ENCODE measurements at places on chromosomes 5 and 9. TPM values are rescaled to one million over a fixed set of nuclear protein-coding genes. Genes with fewer than 3 reads are reported as not detected.

- H3K4me1 ChIP-seq: no peaks in the 10 kb centered on the region
- H3K36me3 ChIP-seq: no peaks in the 10 kb centered on the region
- H3K27ac ChIP-seq: no peak overlapping the region
- no peak for DNase-seq
- no peaks in the 10 kb centered on the region for H3K27me3 ChIP-seq
Observed at GRCh38 chr9:85045271-85045670, 375.7 kb downstream of the NTRK2 start.

GRCh38 chr5:156149213-156149612 is 177.8 kb upstream of the SGCD start:
- DNase-seq: no peak
- no peaks in the 10 kb centered on the region for H3K36me3 ChIP-seq
- H3K27ac ChIP-seq: no peak overlapping the region
- no peaks in the 10 kb centered on the region for H3K27me3 ChIP-seq
- H3K4me1 ChIP-seq: no peaks in the 10 kb centered on the region
- H3K4me3 ChIP-seq: no peak overlapping the region

DNA sequence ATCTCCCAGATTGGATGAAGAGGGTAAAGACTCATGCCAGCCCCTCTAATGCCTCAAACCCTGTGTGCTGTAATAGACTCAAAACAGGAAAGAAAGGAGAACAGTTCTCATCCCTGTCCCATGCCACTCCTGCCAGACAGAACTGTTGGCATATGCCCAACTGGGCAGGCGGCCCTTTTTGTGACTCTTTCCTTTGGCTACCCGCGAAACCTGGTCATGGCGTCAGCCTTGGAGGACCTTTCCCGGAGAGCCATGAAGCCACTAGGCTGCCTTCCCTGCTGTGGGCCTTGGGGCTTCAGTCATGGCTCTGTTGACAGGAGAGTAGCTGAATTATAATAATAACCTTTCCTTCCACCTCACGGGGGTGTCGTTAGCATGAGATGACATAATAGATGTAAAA is 75.9 kb upstream of the SEMA6A start:
- peaks cover 4% of the 10 kb centered on the region for H3K27me3 ChIP-seq
- peaks cover 24% of the 10 kb centered on the region for H3K4me1 ChIP-seq
- no peak overlapping the region for H3K27ac ChIP-seq

GRCh38 chr9:121811751-121812150 is 160.3 kb downstream of the DAB2IP start:
- H3K4me1 ChIP-seq: peaks cover 20% of the 10 kb centered on the region
- no peak for DNase-seq

DNA sequence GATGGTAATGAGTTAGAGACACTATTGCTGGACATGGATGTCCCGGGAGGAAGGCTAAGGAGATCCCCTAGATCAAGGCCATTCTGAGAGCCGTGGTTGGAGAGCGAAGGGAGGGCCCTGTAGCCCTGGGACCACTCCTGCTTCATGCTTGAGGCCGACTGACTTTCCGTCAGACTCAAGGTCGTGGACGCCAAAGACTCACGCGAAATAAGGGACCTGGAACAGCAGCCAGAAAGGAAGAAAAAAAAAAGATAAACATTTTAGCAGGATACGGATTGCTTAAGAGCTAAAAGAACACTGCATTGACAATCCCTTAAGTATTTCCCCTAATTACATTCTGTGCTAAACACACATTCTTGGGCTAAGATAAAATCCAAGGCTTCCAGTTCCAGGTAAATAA is 181.2 kb downstream of the GLIS3 start:
- H3K27ac ChIP-seq: no peak overlapping the region
- no peaks in the 10 kb centered on the region for H3K27me3 ChIP-seq
- peaks cover 5% of the 10 kb centered on the region for H3K4me1 ChIP-seq
- DNase-seq: no peak

The PTPDC1 gene
- total RNA-seq: 6.1 TPM

GRCh38 chr9:92607088-92607487 is 62.8 kb downstream of the IPPK start:
- no peak for DNase-seq
- peaks cover 14% of the 10 kb centered on the region for H3K36me3 ChIP-seq
- H3K4me1 ChIP-seq: peaks cover 19% of the 10 kb centered on the region
- no peak overlapping the region for H3K27ac ChIP-seq
- H3K27me3 ChIP-seq: no peaks in the 10 kb centered on the region

- H3K4me3 ChIP-seq: no peak overlapping the region
- H3K36me3 ChIP-seq: no peaks in the 10 kb centered on the region
- H3K27ac ChIP-seq: no peak overlapping the region
- no peak for DNase-seq
- H3K27me3 ChIP-seq: peaks cover 11% of the 10 kb centered on the region
- H3K4me1 ChIP-seq: peaks cover 13% of the 10 kb centered on the region
Observed at GRCh38 chr5:142735323-142736246, 34.6 kb upstream of the ARHGAP26 start.

DNA sequence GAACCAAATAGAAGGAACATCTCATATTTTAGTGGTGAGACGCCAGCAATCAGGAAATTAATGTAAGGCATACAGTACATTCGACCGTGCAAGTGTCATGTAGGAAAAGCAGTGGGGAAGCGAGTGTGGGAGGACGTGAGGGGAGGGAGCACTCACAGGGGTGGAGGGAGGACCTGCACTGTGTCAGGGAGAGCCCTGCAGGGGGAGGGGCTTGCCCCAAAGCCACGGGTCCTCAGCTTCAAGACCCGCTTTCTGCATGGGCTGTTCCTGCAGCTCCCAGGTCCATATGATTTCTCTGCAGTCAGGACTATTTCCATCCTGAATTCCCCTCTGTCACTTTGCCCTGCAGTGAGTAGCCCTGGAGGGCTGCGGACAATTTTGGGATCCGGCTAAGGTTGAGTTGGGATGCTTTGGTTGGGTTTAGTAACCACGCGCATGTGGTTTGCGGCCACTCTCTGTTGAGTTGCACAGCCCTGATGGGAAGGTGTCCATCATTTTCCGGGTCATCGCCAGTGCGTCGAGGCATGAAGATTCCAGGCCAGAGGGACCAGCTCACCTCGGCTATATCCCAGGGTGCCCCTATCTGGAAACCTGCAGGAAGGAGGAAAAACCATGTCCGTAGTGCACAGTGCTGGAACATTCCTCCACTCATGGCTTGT is 61.9 kb downstream of the IRX1 start:
- H3K4me3 ChIP-seq: no peak overlapping the region
- peaks cover 28% of the 10 kb centered on the region for H3K27me3 ChIP-seq
- no peaks in the 10 kb centered on the region for H3K4me1 ChIP-seq
- H3K36me3 ChIP-seq: no peaks in the 10 kb centered on the region
- no peak for DNase-seq

DNA sequence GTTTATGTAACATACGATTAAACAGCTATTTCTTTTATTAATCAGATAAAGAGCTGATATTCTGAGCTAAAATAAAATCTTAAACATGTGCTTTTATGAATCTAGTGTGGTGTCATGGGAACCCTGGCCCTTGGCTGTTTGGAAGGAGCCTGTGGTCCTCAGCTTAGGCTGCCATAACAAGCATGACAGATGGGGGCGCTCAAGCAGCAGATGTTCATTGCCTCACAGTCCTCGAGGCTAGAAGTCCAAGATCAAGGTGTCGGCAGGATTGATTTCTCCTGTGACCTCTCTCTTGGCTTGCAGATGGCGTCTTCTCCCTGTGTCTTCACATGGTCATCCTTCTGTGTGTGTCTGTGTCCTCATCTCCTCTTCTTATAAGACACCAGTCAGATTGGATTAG is 448.2 kb downstream of the GADD45G start:
- no peak overlapping the region for H3K4me3 ChIP-seq
- H3K36me3 ChIP-seq: no peaks in the 10 kb centered on the region
- H3K27me3 ChIP-seq: peaks cover 4% of the 10 kb centered on the region
- DNase-seq: no peak
- H3K4me1 ChIP-seq: no peaks in the 10 kb centered on the region

DNA sequence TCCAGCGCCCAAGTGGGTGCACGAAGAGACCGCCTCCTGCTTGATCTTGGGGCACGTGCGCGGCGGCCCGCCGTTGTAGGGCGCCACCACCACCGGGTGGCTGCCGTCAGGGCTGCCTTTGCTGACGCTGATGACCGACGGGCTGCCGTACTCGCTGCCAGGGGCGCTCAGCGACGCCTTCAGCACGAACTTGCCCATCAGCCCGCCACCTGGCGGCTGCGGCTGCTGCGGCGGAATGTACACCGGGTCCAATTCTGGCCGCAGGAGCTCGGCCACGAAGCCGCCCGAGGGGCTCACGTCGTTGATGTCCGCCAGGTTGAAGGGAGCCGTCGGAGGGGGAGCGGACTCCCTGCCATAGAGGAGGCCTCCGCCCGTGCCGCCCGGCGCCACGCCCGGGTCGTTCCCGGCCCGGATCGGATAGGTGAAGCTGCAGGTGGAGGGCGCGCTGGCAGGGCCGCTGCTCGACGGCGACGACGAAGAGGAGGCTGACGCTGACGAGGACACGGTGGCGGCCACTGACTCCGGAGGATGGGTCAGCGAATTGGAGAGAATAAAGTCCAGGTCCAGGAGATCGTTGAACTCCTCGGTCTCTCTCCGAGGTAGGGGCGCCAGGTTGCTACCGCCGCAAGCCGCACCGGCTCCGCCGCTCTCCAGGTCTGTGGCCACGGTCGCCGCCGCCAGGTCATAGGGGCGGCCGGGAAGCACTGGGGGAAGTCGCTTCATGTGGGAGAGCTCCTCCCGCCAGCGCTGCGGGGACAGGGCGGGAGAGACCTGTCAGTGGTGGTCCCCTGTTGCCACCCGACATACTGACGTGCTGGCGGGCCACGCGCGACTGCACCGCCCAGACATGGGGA is 1.8 kb downstream of the KLF4 start:
- peaks cover 16% of the 10 kb centered on the region for H3K36me3 ChIP-seq
- peak overlapping the region; percentile 68 for H3K27ac ChIP-seq
- peaks cover 15% of the 10 kb centered on the region for H3K4me1 ChIP-seq
- peak; percentile 79 for DNase-seq
- peak overlapping the region; percentile 92 for H3K4me3 ChIP-seq

- H3K4me3 ChIP-seq: no peak overlapping the region
- no peaks in the 10 kb centered on the region for H3K36me3 ChIP-seq
- no peaks in the 10 kb centered on the region for H3K4me1 ChIP-seq
- H3K27ac ChIP-seq: peak overlapping the region; percentile 1
- no peak for DNase-seq
Observed at GRCh38 chr9:72371151-72371550, 6.1 kb upstream of the ZFAND5 start.

The AIF1L gene
- 44.1 TPM for total RNA-seq

GRCh38 chr5:22431406-22431805 is 421.7 kb downstream of the CDH12 start:
- no peaks in the 10 kb centered on the region for H3K4me1 ChIP-seq
- H3K36me3 ChIP-seq: no peaks in the 10 kb centered on the region
- H3K27me3 ChIP-seq: no peaks in the 10 kb centered on the region
- H3K27ac ChIP-seq: no peak overlapping the region
- DNase-seq: no peak
- no peak overlapping the region for H3K4me3 ChIP-seq

DNA sequence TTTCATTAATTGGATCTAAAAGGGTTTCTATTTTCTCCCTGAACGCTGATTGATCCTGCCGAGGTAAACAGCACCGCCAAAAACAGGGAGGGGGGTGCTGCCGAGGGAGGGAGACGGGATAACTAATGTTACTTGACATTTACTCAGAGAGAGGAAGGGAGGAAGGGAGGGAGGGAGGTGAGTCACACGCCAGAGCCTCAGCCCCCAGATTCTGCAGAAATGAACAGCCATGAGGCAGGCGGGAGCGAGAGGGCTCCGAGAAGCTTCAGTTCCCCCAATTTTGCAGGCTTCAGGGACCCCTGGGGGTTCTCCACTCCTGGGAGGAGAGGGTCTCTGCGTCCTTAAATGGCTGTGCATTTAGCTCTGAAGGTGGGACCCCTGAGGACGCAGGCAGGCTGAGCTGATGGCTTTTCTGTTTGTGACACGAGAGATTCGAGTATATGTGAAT is 59.1 kb upstream of the IER5L start:
- no peak for DNase-seq
- peak overlapping the region; percentile 31 for H3K27ac ChIP-seq
- no peaks in the 10 kb centered on the region for H3K36me3 ChIP-seq
